Hindlimb muscle (tissue), 1 donor: ENCODE measurements at places on chromosomes 13 and 19.

DNA sequence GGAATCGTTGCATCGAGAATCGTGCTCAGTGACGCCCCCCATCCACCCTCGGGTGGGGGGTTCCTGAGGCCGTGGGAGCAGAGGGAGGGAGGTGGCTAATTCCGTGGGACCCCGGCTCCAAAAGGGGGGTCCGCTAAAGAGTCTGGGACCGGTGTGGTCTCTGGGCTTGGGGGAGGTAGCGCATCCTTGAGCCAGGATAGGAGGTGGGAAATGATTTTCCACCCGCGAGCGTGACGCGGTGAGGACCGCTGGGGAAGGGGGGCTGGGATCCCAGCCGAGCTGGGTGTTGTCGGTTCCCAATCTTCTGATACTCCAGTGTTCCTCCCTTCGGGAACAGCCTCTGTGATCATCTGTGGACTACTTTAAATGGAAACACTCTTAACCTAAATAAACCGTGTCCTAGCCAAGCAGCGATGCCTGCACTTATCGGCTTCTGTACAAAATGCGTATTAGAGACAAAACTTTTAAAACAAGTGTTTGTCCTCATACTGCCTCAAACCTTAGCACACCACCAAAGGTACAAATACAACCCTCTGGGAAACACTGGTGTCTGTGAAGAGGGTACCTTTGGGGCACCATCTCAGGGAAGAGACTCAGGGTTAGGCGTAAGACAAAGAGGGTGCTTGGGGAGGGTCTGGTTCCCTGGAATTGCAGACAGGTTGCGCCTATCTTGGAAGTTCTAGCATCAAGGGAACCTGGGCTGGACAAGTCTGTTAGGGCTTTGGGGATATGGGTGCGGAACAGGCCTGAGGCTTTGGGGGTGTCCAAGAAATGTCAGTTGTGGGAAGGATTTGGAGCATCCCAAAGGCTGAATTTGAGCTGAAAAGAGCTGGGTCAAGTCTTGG lies 16.0 kb downstream of the KCNC3 start:
- DNase-seq, result no peak

GRCh38 chr19:30564551-30565011 lies 192.4 kb downstream of the ZNF536 start:
- no peak for DNase-seq

DNA sequence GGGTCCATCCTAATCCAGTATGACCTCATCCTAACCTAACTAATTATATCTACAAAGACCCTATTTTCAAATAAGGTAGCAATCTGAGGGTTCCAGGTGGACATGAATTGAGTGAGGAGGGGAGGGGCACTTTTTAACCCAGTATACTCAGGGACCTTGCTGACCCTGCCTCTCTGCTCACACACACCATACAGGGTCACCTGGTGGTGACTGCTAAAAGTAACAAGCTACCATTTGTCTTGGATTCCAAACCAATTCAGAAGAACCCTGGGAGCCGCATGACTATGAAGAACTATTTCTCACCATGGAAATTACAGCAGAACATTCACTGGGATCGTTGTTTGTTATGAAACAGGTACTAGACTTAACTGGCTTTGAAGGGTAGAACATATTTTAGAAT lies 151.9 kb downstream of the LACC1 start:
- no peak for DNase-seq

- DNase-seq, result no peak
Measured at GRCh38 chr13:31367410-31367809, 167.6 kb downstream of the B3GLCT start.

DNA sequence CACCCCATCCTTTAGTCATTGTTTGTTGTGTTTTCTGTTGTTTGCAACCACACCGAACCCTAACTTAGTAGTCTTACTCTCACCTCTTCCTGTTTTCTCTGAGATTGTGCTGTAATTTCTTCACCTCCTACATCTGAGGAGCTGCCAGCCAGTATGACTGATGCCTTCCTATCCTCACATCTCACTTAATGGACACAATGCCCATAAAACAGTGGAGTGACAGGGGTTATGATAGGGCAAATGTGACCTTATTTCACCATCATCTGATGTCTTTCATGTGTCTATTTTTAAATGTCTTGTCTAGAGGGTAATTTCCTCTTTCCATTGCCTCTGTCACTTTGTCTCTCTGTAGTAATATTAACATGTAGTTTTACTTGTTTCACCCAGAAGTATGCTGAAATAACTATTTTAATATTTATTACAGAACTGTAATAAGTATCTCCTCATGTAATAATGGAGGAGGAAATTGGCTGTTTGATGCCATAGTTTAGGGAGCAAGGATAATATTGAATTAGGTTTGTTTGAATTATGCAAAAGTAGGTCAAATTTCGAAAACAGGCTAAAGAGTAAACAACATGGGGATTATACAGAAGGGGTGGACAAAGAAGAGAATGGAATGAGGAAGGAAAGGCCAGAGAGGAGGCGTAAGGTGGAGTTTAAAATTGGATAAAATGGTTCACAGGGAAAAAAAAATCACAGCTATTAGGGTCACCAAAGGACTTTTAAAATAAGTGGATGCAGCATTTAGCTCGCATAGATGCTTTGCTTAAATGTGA lies 103.5 kb upstream of the SPRY2 start:
- no peak for DNase-seq

- DNase-seq, result peak; percentile 38
Measured at GRCh38 chr13:34883396-34883795, 58.7 kb upstream of the NBEA start.

DNA sequence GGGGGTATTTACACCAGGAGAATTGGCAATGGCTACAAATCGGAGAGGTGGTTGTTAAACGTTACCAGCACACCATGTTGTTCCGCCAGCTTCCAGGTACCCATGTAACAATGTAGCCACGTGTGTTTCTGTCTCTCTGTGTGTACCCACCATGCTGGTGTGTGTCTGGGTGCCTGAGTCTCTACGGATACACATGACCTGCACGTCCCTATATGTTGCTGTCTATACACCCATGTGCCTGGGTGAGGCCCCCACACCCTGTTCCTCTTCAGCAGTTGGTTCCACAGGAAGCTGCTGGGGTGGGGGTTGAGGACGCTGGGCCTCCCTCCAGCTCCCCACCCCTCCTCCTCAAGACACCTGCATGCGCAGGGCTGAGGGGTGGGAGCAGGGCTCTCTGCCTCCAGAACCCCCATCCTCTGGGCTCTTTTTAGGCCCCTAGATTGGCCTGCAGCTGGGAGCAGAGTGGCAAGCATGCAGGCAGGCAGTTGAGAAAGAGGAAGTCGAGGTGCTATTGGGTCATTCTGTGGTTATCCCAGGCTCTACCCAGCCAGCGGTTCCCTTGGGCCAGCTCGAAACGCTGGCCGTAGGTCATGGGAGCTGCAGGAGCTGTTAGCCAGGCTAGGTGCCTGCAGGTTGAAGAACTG lies at the start of gene ARHGEF18:
ARHGEF18 (plus strand) TSS at position 351 of the 644 bp plus-strand sequence. CDS start 13,954 bp downstream, outside the sequence.
- DNase-seq, result no peak

- peak; percentile 4 for DNase-seq
Measured at GRCh38 chr13:82011355-82011754, 1670.4 kb upstream of the SPRY2 start.

- no peak for DNase-seq
Measured at GRCh38 chr19:51681286-51681941, 11.7 kb upstream of the SPACA6 start.

GRCh38 chr13:36090592-36090991 lies 40.6 kb downstream of the DCLK1 start:
- DNase-seq, result no peak

DNA sequence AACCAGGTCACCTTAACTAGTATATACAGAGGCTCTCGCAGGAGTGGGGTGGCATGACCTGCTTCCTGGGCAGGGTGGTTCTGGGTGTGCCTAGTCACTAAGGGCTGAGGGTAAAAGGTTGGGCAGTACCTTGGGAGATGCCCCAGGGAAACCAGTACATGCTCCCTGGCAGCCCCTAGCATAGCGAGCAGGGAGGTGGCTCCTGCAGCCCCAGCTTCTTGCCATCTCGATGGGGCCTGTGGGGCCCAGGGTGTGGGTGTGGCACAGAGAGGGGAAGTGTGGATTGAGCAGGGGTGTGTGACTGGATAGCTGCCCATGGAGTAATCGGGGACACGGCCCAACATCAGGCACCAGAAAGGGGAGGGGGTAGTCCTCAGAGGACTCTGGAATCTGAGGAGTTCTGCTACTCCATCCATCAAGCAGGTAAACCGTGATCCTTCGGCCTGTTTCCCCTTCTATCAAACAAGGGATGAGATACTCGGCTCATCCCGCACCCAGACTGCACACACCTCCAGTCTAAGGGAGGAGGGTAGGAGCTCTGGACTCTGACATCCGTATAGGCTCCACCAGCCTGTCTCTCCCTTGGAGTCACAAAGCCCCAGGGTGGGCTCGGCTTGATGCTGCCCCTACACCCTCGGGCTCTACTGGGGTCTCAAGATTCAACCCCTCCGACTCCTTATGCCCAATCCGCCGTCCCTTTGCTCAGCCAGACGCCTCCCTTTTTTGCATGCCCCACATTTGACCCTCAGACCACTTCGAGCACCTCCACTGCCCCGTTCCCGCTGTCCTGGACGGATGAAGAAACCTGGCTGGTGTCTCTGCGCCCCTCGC lies 1.1 kb downstream of the ZBTB45 start:
- DNase-seq, result no peak

GRCh38 chr13:112980434-112980833 lies 11.4 kb downstream of the MCF2L start:
- no peak for DNase-seq

DNA sequence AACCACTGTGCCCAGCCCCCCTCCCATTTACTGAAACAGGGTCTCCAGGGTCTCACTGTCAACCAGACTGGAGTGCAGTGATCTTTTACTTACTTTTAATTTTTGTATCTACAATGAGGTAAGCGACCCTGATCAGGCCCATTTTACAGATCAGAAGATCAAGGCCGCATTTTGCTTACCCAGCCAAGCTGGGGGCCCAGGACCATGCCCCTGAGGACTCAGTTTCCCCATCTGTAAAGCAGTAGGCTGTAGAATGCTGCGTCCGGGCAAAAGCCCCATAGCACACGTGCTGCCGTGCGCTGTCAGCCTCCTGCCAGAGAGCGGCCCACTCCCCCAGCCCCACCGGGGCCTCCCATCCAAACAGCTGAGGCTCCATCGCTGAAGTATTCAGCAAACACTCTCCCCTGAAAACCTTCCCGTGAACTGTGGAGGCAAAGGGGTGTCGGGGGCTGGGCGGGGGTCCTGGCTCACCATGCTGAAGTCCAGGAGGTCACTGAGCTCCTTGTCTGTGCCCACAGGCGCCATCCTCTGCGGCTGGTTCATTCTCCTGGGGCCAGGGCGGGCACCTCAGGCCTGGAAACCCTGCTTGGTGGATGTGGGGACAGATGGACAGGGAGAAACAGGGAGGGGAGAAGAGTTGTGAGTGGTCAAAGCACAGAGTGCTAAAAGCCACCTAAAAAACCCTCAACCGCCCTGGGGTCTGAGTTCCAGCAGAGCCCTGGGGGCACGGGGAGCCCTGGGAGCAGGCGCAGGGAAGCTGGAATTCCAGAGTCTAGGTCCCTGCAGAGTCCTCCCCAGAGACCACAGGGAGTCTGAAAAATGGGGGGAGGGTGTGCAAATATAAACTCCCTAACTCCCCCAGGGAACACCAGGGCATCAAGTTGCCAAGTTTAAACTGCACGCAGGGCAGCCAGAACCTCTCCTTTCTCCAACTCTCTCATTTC lies 2.4 kb downstream of the TCF3 start:
- no peak for DNase-seq
